Fibroblast of the aortic adventitia (primary cell): ENCODE measurements at places on chromosomes 2 and 18. TPM values are rescaled to one million over a fixed set of nuclear protein-coding genes. Genes with fewer than 3 reads are reported as not detected.

Gene CAPN14
- 0.09 and 0.16 TPM in 2 replicates for total RNA-seq

Gene ZNG1B
- total RNA-seq: 32.5 and 41.0 TPM in 2 replicates

Gene RELCH
- total RNA-seq: 44.0 and 52.0 TPM in 2 replicates

Gene ZNF407
- total RNA-seq: 21.7 and 23.8 TPM in 2 replicates

Gene CACNB4
- total RNA-seq: 4.8 and 7.5 TPM in 2 replicates

Gene UCN
- 0.27 and 1.1 TPM in 2 replicates for total RNA-seq

Gene RNF152
- total RNA-seq: 7.3 and 12.8 TPM in 2 replicates

Gene SIX2
- 2.9 and 8.3 TPM in 2 replicates for total RNA-seq

Gene GBX2
- 0.25 TPM in 1 of 2 replicates, not detected in the other for total RNA-seq

Gene UNC50
- total RNA-seq: 42.8 and 49.6 TPM in 2 replicates

Gene FZD7
- total RNA-seq: 35.8 and 40.4 TPM in 2 replicates

Gene CLEC4F
- not detected in 2 replicates for total RNA-seq

Gene IL36G
- not detected in 2 replicates for total RNA-seq

Gene GKN1
- total RNA-seq: not detected in 2 replicates

Gene TDRD15
- not detected in 2 replicates for total RNA-seq

DNA sequence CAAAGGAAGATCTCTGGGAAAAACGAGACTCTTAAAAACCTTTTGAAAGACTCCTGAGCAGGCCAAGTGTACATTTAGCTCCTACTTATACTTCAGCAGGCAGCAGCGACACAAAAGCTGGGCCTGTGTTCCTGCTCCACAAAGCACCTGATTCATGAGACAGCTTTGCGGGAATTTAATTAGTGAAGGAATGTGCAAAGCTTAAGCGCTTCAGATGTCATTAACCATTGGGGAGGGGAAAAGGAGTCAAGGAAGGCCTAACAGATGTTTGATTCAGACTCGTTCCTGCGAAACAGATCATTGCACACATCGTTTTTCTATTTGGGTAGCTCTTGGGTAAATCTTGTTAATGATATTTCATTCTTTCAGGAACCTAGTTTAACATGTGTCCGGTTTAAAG is 125.9 kb downstream of the MAIP1 start:
- DNase-seq: no peak

DNA sequence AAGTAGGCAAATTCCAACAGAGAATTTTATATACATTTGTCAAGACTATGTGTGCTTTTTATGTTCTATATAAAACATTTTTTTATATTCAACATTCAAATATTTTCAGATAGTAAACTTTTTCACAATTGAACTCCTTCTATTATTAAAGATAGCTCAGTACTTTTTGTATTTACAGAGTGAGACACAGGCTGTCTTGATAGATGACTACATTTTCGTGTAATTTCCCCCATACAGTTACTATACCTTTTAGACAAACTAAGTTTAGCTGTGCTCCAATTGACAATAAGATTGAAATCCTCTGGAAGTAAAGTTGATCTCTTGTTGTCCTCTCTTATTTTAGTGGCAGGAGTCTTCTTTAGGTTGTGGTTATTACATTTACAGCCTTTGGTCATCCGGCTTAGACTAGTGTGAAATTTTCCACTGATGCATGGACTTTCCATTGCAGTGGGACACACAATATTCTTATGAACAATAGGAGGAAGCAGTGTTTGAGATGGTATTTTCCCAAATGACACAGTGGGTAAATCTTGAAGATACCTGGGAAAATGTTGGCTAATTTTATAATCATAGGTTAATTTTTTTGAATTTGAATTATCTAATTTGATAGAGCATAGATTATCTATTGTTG is 21.0 kb downstream of the ZSWIM2 start:
- no peak for DNase-seq

DNA sequence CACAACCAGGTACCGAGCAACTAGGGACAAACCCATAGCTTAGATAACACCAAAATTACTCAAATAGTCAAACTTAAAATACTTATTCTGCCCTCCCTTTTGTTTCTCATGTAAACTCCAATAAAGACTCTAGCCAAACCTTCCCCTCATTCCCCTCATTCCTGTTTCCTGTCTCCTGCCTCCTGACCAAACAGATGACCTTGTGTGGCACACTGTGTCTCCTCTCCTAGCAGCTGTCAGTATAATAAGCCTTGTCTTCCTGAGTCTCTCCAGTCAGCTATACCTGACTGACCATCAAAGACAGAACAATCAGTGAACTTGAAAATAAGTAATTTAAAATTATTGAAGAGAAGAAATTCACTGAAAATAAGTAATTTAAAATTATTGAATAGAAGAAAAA is 14.3 kb downstream of the SULT1C4 start:
- DNase-seq: no peak

GRCh38 chr18:51614967-51615571 is 417.6 kb upstream of the MEX3C start:
- DNase-seq: peak; percentile 14

- no peak for DNase-seq
Observed at GRCh38 chr2:72949642-72950041, 32.3 kb downstream of the EMX1 start.

GRCh38 chr2:237341872-237342271 is 72.1 kb downstream of the COL6A3 start:
- no peak for DNase-seq

GRCh38 chr18:62280058-62280457 is 45.1 kb upstream of the TNFRSF11A start:
- no peak for DNase-seq

GRCh38 chr18:37714691-37715090 is 149.1 kb upstream of the CELF4 start:
- DNase-seq: no peak

DNA sequence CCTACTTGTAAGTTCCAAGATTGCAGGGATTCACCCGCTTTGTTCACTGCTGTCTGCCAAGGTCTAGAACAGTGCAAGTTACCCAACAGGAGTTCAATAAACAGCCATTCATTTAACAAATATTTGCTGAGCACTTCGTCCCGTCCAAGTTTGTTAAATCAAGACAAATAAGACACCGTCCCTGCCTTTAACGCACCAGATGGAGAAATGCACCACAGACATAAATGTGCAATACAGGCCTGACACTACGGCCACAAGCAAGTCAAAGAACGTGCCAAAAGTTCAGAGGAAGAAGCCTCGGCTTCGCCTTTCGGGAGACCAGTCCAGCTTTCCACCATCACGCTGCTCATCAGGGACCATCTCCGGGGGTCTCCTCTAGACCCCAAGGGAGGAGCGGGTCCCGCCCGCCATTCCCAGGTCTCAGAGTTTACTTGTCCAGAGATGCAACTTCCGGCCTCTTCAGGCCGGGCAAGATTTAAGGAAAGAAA is 429 bp downstream of the C2orf76 start:
- peak; percentile 42 for DNase-seq

- DNase-seq: no peak
Observed at GRCh38 chr18:75010689-75011088, 198.2 kb downstream of the PTGR3 start.

DNA sequence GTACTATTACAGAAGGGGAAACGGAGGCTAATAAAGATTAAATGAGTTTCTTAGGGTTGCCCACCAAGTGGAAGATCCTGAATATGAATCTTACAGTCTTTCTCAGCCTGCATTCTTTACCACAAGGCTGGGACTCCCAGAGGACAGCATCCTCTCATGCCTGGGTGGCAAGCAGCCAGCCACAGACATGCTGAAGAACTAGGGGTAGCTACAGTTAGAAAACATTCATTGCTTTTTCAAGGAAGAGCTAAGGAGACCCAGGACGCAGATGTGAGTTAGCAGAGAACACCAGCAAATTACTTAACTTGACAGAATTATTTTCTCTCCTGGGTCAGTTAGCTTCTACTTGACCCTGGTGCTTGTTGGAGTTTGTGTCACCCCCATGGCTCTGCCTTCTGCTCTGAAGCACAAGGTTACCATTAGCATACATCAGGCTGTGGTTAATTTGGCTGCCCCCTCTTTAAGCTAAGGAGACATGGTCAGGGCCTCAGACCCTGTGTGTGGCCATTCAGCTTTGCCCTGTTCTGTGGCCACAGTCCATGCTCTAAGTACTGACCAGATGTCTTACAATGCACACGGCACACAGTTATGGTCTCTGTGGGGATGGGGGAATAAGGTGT is 132.3 kb upstream of the TNP1 start:
- no peak for DNase-seq

DNA sequence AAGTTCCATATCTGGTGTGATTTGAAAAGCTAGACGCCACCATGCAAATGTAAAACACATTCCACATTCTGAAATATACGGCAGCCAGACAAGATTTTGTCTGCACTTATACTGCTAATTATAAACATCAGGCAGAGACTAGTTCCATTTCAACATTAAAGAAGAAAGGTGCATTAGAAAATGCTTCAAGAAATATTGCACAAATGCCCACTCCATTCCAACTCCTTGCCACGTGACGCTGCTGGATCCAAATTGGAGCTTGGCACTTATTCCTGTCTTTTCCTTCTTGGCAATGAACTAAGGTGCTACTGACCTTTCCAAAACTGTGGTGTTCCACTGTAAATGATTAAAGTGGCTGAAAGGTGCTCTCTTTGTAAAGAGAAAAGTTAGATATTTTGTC is 6.3 kb downstream of the COL6A3 start:
- DNase-seq: peak; percentile 72

DNA sequence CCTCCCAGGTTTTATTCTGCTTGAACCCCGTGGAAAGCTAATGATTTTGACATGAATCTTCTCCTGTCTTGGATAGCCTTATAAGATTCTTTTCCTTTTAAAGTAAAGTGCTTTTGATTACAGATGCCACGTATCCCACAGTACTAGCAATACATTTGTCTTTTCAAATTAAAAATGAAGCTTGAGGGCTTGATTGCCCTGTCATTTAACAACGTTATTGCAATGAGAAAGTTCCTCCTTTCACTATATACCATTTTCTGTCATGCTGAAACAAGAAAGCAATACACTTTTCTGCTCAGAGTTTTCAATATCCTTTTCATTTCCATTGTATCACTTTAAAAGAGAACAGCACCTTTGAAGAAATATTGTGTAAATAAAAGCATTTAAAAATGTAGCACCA is 814.7 kb downstream of the LRP1B start:
- DNase-seq: no peak

DNA sequence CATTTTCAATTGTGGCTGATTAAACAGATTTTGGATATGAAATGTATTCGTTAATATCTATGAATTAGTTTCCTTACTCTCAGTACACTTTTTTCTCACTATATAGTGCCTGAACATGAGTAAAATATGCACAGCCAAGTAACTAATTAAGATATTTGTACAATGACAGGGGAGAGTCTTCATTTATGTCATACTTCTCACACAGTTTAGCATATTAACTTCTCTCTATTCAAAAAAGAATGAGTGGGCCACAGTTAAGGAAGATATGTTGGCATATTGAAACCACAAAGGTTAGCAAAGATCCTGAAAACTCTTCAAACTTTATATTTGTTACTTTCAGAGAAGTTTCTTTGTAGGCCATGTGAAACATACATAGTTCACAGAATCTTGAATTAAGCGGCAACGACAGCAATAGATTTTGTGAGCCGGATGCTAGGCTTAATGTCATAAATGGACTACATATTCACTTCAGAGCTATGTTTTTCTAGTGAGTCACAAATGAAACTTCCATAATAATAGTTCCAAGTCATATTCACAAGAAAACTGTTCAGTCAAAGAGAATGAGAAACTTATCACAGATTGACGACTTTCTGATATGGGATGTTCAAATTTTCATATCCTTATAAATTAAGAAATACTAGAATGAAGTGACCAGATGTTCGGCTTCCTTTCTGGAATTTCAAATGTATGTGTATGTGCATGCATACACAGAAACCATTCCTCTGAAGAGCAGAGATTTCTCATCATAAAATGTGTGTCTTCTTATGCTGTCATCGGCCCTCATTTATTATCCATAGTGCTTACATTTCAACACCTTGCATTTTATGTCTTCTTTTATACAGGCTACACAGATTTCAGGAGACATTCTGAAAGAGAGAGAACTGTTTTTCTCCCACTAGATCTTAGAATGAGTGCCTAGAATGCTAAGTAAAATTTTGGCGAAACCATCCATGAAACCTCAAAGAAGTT is 584.0 kb downstream of the SATB2 start:
- DNase-seq: peak; percentile 39

- no peak for DNase-seq
Observed at GRCh38 chr2:16248571-16249105, 308.3 kb downstream of the MYCN start.

DNA sequence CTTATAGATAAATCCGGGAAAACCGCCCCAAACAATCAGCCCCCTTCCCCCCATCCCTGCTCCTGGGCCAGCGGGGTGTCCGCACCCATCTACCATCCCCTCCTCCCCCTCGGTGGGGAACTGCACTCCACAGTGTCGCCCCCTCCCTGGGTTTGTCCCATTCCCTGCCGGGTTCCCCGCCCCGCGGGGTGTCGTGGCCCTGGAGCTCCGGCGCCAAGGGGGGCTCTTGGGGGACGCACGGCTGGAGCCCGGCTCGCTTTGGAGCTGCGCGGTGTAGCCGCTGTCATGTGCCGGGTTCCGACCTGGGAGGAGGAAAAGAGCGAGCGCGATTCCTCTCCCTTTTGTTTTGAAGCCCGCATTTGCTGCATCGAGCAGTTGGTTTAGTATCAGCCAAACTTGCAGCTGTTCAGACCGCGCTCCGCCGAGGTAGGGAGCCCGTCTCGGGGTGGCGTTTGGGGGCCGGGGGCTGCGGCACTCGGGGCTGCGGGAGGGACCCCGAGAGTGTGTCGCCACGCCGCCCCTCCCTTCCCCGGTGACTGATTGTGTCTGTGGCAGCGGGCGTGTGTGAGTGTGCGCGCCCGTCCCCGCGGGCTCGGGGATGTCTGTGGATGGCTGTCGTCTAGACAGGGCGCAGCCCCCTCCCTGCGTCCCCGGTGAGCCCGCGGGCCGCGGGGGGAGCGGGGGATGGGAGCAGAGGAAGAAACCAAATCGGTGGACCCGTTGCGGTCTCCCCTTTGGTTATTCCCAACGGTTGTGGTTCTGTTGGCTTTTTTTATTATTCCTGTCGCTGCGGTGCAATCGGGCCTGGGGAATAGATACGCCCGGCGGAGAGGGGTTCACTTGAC is 797 bp downstream of the CTIF start:
- peak; percentile 62 for DNase-seq

- no peak for DNase-seq
Observed at GRCh38 chr2:54403512-54404238, 52.5 kb upstream of the SPTBN1 start.

DNA sequence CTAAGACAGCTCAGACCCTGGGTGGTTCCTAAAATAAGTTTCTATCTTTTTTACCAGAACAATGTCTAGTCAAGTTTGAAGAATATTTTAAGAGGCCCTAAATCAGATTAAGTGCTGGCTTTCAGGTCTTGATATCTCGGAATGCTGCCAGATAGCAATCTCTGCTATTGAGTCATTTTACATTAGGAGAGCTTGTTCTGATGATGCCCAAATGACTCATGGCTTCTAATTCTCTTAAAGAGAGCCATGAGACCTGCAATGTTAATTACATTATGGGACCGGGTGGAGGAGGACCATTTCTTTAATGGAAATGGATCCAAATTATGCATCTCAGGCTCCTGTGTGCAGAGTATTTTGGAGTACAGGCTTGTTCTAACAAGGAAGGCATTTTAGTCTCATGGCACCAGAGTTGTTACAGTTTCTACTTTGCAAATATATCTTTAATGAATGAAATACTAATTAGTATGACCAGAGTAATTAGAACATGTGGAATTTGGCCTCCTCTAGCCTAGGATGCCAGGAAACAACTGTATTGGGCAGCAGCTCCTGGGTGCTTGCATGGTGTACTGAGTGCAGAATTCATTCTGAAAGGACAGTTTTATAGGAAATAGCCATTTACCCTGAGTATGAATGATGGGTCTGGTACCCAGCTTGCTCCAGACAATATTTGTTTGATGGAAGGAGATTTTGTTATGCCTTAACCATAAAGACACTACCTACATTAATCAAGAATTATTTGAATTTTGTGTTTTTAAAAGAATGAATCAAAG is 94.0 kb upstream of the SULT1C3 start:
- DNase-seq: peak; percentile 11
